CD4-positive, CD25-positive, alpha-beta regulatory T cell (primary cell): ENCODE measurements at places on chromosomes 12 and 14.

GRCh38 chr12:31120392-31121008 is 46.8 kb downstream of the DDX11 start:
- DNase-seq: no peak

- no peak for DNase-seq
These were observed 338.1 kb upstream of the TMEM132C start for GRCh38 chr12:127928615-127929571.

- no peak for DNase-seq
These were observed 3.2 kb downstream of the HSPB8 start for GRCh38 chr12:119181944-119182343.

DNA sequence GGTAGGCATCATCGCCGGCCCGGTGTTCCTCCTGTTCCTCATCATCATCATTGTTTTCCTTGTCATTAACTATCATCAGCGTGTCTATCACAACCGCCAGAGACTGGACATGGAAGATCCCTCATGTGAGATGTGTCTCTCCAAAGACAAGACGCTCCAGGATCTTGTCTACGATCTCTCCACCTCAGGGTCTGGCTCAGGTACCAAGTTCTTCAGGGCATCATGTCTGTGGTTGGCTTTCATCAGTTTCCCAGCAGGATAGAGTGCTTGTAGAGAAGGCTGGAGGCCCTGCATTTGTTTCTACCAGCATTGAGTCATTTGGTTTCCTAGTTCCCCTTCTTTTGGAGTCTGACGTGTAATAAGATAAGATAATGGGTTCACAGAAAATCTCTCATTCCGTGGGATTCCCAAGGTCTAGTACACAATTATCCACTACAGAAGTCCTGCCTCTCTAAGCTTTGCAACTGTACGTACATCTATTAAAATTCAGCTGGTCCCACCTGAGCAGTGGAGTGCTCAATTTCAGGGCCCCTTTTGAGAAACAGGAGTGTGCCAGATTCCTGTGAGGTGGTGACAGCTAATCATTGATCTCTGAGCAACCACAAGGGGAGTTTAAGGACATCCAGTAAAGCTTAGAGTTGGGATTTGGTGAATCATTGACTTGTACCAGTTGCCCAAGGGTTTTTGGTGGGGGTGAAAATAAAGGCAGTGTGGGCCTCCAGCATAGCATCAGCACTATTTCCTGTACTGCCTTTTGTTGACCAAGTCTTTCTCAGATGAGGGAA is 25.1 kb downstream of the ACVR1B start:
- DNase-seq: no peak

DNA sequence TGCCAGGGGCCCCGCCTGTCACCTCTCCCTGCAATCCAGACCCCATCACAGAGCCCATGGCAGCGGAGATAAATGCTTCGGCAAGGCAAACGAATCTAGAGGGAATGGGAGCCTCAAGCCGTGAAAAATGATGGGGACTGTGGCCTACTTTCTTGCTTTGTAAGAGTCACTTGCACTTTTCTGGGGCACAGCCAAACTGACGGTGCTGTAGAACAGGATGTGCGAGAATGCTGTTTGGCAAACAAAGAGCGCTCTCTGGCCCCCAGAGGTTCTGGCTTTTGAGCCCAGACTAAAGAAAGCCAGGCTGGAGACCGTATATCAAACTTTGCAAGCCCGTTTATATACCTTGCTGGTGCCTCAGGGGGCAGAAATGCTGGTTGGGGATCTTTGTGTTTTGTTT is 108.7 kb downstream of the CACNA1C start:
- no peak for DNase-seq
